ENCODE measurements at places on chromosomes 16 and 17. TPM values are rescaled to one million over a fixed set of nuclear protein-coding genes. Genes with fewer than 3 reads are reported as not detected.
A peak's percentile ranks its signal among the peaks of the same experiment; 100 is the strongest.

The CD19 gene
- total RNA-seq = 0.18 TPM

The TPSG1 gene
- total RNA-seq = not detected

The IGSF6 gene
- not detected for total RNA-seq

The PYY gene
- not detected for total RNA-seq

The POLR3K gene
- total RNA-seq = 67.3 TPM

The SLC13A5 gene
- not detected for total RNA-seq

The DHRS7C gene
- total RNA-seq = not detected

The NOD2 gene
- total RNA-seq = 7.4 TPM

The PIMREG gene
- total RNA-seq = 9.3 TPM

The PRSS33 gene
- not detected for total RNA-seq

The ALOX12 gene
- not detected for total RNA-seq

The AHSP gene
- total RNA-seq = not detected

GRCh38 chr17:64773836-64774761 is 112.0 kb upstream of the SMURF2 start:
- H3K27me3 ChIP-seq = peaks cover 4% of the 10 kb centered on the region
- H3K4me3 ChIP-seq = no peak overlapping the region
- H3K27ac ChIP-seq = no peak overlapping the region
- DNase-seq = no peak
- peaks cover 6% of the 10 kb centered on the region for H3K4me1 ChIP-seq
- H3K36me3 ChIP-seq = peaks cover 9% of the 10 kb centered on the region

- H3K27me3 ChIP-seq = no peaks in the 10 kb centered on the region
- no peak for DNase-seq
- H3K4me1 ChIP-seq = peaks cover 3% of the 10 kb centered on the region
- no peak overlapping the region for H3K4me3 ChIP-seq
- no peaks in the 10 kb centered on the region for H3K36me3 ChIP-seq
- no peak overlapping the region for H3K27ac ChIP-seq
Measured at GRCh38 chr16:66155933-66156332, 210.6 kb upstream of the CDH5 start.

- no peak for DNase-seq
- no peak overlapping the region for H3K27ac ChIP-seq
- no peaks in the 10 kb centered on the region for H3K4me1 ChIP-seq
- H3K4me3 ChIP-seq = no peak overlapping the region
- no peaks in the 10 kb centered on the region for H3K36me3 ChIP-seq
Measured at GRCh38 chr16:89163297-89163696, 8.3 kb upstream of the CDH15 start.

GRCh38 chr17:63826468-63827001 is 696 bp upstream of the PSMC5 start:
- H3K4me3 ChIP-seq = peak overlapping the region; percentile 94
- peaks cover 94% of the 10 kb centered on the region for H3K36me3 ChIP-seq
- H3K4me1 ChIP-seq = peaks cover 54% of the 10 kb centered on the region
- no peak for DNase-seq
- peak overlapping the region; percentile 99 for H3K27ac ChIP-seq

DNA sequence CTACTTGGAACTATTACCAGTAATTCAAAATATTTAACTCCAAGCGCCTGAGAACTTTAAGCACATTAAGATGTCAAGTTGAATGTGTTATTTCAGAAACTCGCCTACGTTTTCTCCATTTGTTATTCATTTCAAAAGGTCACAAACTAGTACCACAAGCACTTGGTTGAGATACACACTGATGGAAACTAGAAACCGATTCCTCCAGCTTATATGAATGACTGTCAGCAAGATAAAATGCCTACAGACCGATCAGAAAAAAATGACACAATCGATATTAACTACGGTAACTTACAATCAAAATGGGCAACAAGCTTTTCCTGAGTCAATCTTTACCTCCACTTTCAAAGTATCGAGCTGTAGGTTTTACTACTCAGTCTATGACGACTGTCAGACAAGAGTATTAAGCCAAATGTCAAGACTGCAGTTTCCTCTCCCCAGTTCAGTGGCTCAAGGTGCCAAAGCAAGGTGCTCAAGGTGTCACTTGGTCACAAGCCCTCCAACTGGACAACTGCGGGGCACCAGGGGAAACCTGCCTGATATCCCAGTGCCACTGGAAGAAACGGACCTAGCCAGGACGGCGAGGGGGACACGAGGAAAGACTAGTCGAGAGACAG is 678 bp downstream of the SRP68 start:
- no peak for DNase-seq
- H3K36me3 ChIP-seq = peaks cover 37% of the 10 kb centered on the region
- peak overlapping the region; percentile 99 for H3K4me3 ChIP-seq
- H3K27me3 ChIP-seq = peaks cover 27% of the 10 kb centered on the region
- H3K27ac ChIP-seq = peak overlapping the region; percentile 100
- H3K4me1 ChIP-seq = peaks cover 24% of the 10 kb centered on the region

- peaks cover 13% of the 10 kb centered on the region for H3K4me1 ChIP-seq
- no peak for DNase-seq
- H3K27ac ChIP-seq = no peak overlapping the region
Measured at GRCh38 chr17:49635121-49635520, 42.8 kb downstream of the SPOP start.

DNA sequence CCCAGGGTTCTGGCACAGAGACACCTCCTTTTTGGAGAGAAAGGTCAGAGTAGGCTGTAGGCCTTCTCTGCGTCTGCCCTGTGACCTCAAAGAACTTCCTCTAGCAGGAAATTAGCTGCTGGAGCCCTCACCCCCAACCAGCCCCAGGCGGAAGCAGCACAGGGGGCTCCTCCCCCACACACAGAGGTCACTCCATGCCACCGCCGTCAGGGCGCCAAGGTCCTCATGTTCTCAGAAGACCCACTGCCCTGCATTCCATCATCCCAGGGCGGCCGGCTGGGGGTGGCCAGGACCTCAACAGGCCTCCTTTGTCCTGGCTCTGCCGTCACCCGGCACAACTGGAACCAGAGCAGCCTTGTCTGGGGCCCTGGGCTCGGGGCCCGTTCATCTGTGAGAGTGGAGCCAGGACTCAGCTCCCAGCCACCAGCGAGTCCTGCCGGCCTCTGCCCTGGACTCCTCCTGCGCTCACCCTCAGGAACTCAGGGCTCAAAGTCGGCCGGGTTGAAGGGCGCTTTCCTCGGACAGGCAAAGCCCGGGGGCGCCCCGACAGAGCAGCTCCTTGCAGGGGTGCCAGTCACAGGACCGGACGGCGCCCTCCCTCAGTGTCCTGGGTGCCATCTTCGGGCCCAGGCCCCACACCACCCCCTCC is 1.2 kb downstream of the TMC6 start:
- peak overlapping the region; percentile 86 for H3K27ac ChIP-seq
- DNase-seq = peak; percentile 72
- no peaks in the 10 kb centered on the region for H3K27me3 ChIP-seq
- H3K4me1 ChIP-seq = peaks cover 40% of the 10 kb centered on the region

GRCh38 chr17:57355090-57355859 is 99.0 kb downstream of the MSI2 start:
- H3K27me3 ChIP-seq = no peaks in the 10 kb centered on the region
- H3K4me3 ChIP-seq = no peak overlapping the region
- DNase-seq = no peak
- H3K27ac ChIP-seq = no peak overlapping the region

GRCh38 chr17:8289103-8289397 is 580 bp downstream of the RANGRF start:
- peak overlapping the region; percentile 97 for H3K4me3 ChIP-seq
- DNase-seq = no peak
- peak overlapping the region; percentile 92 for H3K27ac ChIP-seq
- peaks cover 47% of the 10 kb centered on the region for H3K4me1 ChIP-seq
- no peaks in the 10 kb centered on the region for H3K27me3 ChIP-seq

- peaks cover 41% of the 10 kb centered on the region for H3K27me3 ChIP-seq
- no peak for DNase-seq
- peaks cover 12% of the 10 kb centered on the region for H3K4me1 ChIP-seq
- peak overlapping the region; percentile 72 for H3K4me3 ChIP-seq
- no peaks in the 10 kb centered on the region for H3K36me3 ChIP-seq
- H3K27ac ChIP-seq = peak overlapping the region; percentile 28
Measured at GRCh38 chr17:16583781-16584180, 14.8 kb upstream of the ZNF287 start.

DNA sequence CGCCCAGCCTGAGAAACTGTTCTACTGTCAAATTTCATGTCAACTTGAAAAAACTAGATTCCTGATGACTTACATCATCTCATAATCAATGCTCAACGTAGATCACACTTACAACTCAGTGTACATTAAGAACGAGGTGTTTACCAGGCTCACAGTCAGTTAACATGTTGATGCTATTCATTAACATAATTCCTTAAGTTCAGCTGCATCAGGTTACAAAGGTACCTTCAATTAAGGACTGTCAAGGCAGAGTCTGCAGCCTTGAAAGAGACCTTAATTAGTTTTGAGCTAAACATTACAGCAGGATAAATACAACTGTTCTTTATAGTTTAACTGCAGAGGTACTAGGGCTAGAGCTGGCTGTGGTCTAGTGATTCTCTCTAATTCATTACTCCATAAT is 1.9 kb downstream of the GNA13 start:
- peaks cover 62% of the 10 kb centered on the region for H3K36me3 ChIP-seq
- H3K4me3 ChIP-seq = peak overlapping the region; percentile 89
- H3K27me3 ChIP-seq = no peaks in the 10 kb centered on the region
- no peak for DNase-seq

DNA sequence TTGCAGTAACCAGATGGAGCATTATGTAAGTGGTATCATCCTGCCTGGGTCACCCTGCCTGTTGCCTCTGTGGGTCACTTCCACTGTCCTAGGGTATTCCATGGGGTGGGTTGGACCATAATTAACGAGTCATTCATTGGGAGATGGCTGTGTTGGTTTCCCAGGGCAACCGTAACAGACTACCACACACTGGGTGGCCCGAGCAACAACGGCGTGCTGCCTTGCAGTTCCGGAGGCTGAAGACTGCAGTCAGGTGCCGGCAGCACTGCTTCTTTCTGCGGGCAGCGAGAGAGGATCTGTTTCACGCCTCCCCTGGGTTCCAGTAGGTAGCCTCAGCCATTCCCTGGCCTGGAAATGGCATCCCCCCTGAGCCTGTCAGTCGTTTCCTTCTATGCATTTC is 28.9 kb upstream of the CMIP start:
- H3K4me3 ChIP-seq = no peak overlapping the region
- no peaks in the 10 kb centered on the region for H3K4me1 ChIP-seq
- H3K36me3 ChIP-seq = no peaks in the 10 kb centered on the region
- no peak for DNase-seq
- no peak overlapping the region for H3K27ac ChIP-seq

GRCh38 chr16:56860226-56861020 is 4.6 kb upstream of the SLC12A3 start:
- H3K4me1 ChIP-seq = peaks cover 39% of the 10 kb centered on the region
- peak overlapping the region; percentile 30 for H3K4me3 ChIP-seq
- DNase-seq = peak; percentile 51
- no peaks in the 10 kb centered on the region for H3K36me3 ChIP-seq

DNA sequence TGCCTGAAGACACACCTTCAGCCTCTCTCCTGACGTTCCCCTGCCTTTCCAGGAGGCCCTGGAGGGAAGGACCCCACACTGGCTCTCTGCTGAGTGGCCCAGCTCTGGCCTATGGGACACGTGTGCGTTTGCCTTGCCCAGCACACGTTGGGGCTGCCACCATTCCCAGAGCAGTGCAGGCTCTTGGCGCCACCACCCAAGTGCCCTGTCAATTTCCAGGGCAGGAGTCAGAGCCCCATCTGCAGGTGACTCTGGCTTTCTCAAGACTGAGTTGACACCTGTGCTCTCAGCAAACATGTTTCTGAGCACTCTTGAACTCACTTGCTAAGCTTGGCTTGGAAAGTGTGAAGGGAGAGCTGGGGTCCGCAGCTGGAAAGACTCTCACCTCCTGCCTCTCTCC is 4.7 kb upstream of the IRF8 start:
- no peaks in the 10 kb centered on the region for H3K36me3 ChIP-seq
- H3K4me1 ChIP-seq = peaks cover 25% of the 10 kb centered on the region
- no peak overlapping the region for H3K27ac ChIP-seq
- peaks cover 33% of the 10 kb centered on the region for H3K27me3 ChIP-seq

DNA sequence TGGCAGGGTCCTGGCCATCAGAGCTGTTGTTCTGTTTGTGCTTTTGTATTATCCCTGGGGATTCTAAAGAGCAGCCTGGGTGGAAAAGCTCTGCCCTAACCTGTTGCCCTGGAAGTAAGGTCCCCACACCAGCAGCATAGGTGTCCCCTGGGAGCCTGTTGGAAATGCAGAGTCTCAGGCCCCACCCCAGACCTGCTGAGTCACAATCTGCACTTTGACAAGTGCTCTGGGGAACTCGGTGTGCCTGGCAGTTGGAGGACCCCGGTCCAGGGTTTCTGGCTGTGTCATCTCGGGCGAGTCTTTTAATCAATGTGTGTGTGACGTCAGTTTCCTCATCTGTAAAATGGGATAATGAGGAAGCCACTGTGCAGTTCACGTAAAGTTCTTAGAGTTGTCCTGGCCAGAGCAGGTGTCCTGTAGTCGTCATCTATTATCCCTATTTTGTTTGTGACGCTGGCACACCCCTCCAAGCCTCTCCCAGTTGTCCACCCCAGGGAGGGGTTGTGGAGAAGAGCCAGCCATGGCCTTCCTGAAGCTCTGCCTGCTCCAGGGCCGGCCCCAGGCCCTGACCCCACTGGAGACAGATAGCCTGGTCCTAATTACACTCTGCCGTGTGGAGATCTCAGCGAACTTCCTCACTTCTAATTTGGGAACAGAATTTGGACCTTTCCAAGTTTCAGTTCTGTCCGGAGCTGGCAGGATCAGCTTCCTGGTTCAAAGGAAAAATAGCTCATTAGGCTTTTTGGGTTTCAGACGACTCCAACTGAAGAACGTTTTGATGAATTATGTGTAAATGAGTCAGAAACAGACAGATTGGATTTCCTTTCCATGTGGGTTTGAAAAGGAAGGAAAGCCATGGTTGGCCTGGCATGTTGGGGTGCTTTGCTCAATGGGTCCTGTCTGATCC is 295.7 kb upstream of the FOXF1 start:
- no peaks in the 10 kb centered on the region for H3K27me3 ChIP-seq
- H3K4me3 ChIP-seq = no peak overlapping the region
- no peak for DNase-seq
- H3K27ac ChIP-seq = no peak overlapping the region

- H3K4me1 ChIP-seq = no peaks in the 10 kb centered on the region
- H3K36me3 ChIP-seq = no peaks in the 10 kb centered on the region
- H3K4me3 ChIP-seq = no peak overlapping the region
- no peaks in the 10 kb centered on the region for H3K27me3 ChIP-seq
- no peak overlapping the region for H3K27ac ChIP-seq
- no peak for DNase-seq
Measured at GRCh38 chr17:17525956-17526355, 29.8 kb upstream of the RASD1 start.

- no peak overlapping the region for H3K4me3 ChIP-seq
- H3K27me3 ChIP-seq = no peaks in the 10 kb centered on the region
- H3K36me3 ChIP-seq = peaks cover 10% of the 10 kb centered on the region
Measured at GRCh38 chr16:58154345-58154744, 25.2 kb upstream of the CFAP20 start.

GRCh38 chr17:36188891-36189306 is 7.7 kb downstream of the CCL3L1 start:
- no peak for DNase-seq
- no peaks in the 10 kb centered on the region for H3K36me3 ChIP-seq
- peaks cover 32% of the 10 kb centered on the region for H3K27me3 ChIP-seq
- H3K27ac ChIP-seq = no peak overlapping the region

GRCh38 chr16:57024894-57025680 is 35.7 kb downstream of the NLRC5 start:
- no peak for DNase-seq
- H3K4me3 ChIP-seq = no peak overlapping the region
- H3K27me3 ChIP-seq = no peaks in the 10 kb centered on the region
- H3K4me1 ChIP-seq = peaks cover 47% of the 10 kb centered on the region
- H3K36me3 ChIP-seq = peaks cover 89% of the 10 kb centered on the region

GRCh38 chr17:44922746-44923470 is 7.6 kb upstream of the GFAP start:
- no peaks in the 10 kb centered on the region for H3K4me1 ChIP-seq
- DNase-seq = no peak
- peaks cover 24% of the 10 kb centered on the region for H3K27me3 ChIP-seq
- no peak overlapping the region for H3K27ac ChIP-seq

All from activated T-helper 2 cell treated with anti-CD3 and anti-CD28 coated beads, Interferon-gamma antibody, Interleukin-2, Interleukin-4, amounts not matched to agents 10 μg/mL and 5 μg/mL and 100 μg/mL, durations not matched to agents 14 hours and 24 hours and 36 hours (primary cell).